ENCODE measurements at places on chromosomes 6 and 20. TPM values are rescaled to one million over a fixed set of nuclear protein-coding genes. Genes with fewer than 3 reads are reported as not detected.

MICB gene
- total RNA-seq = 35.2 TPM

- DNase-seq = peak; percentile 53
These were observed 31.8 kb downstream of the GFOD1 start for GRCh38 chr6:13455552-13455966.

DNA sequence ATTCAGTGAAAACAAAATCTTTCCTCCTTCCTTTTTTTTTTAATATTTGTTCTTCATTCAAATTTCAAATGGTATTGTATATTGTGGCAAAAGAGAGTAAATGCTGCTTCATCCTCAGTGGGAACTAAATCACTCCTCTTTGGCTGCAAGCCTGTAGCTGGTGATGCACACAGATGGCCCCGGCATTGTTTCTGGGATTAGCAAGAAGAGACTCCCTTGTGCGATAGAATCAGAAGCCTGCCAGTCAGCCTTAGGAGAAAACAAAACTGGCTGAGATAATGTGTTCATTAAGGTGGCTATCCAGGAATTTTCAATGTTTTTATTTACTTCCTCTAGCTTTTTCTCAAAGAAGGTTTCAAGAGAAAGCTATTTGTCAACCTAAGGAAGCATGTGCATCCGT, 20.7 kb upstream of the ELOVL2 start:
- DNase-seq = no peak

DNA sequence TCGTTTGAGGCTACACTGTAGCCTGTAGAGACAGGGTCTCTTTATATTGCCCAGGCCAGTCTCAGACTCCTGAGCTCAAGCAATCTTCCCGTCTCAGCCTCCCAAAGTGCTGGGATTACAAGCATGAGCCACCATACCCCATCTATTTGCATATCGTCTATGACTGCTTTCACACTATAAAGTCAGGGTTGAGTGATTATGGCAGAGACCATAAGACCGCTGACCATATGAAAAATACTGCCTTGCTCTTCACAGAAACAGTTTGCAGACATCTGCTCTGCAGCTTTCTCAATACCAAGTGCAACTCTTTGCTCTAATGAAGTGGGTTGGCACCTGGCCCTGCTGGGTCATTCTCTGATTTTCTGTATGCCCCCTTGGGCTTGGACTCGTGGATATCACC, 79.5 kb upstream of the PAK5 start:
- no peak for DNase-seq

- DNase-seq = no peak
These were observed 6.8 kb downstream of the SCAND1 start for GRCh38 chr20:35947489-35947888.

NMBR gene
- total RNA-seq = not detected

KCNQ2 gene
- total RNA-seq = not detected

GRCh38 chr20:14715400-14715799, 378.0 kb upstream of the FLRT3 start:
- no peak for DNase-seq

GRCh38 chr20:2387180-2387577, 6.5 kb downstream of the TGM6 start:
- no peak for DNase-seq
